ENCODE measurements at places on chromosomes 4 and X.

DNA sequence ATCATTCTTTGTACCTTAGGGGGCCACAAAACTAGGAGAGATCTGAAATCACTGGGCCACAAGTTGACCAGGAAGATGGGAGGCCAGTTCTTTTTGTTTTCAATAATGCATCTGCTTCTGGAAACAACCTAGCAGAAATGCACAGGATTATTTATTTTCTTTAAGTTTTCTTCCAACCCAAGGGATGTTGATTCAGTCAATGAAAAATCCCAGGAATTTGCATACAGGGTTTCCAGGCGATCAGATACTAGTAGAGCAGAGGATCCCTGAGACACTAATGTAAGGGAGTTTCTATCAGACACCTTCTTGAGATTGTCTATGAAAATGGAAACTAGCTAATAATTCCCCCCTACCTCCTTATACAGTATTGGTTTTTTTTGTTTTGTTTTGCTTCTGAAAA is 7.4 kb downstream of the ATOH1 start:
- no peak for DNase-seq

GRCh38 chr4:153652051-153652784 is 31.9 kb upstream of the TLR2 start:
- no peak for DNase-seq

GRCh38 chr4:7200801-7201200 is 8.5 kb downstream of the SORCS2 start:
- DNase-seq: no peak

DNA sequence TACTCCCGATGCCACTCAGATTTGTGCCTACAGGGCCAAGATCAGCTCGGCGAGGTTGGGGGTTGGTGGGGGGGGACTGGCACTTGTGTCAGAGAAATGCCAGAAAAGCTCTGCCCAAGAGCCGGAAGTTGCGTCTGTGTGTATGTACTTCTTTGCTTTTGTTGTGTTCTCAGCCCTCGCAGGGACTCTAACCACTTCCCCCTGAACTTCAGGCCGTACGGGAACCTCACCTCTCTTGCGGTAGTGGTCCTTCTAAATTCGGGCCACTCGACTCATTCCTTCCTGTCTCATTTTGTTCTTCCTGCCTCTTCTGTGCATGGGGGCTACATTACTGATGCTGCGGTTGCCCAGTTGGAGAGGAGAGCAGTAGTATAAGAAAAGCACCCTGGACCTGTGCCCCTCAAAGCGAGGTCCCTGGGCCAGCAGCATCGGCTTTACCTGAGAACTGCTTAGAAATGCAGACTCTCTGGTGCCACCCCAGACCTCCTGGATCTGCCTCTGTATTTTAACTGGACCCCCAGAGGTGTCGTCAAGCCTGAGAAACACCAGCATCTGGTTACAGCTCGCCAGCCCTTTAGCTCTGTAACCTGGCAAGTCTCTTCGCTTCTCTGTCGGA is 146.3 kb upstream of the RPS6KA3 start:
- peak; percentile 12 for DNase-seq

- no peak for DNase-seq
Observed at GRCh38 chrX:150313514-150313913, 49.6 kb upstream of the MAMLD1 start.

Measured in stimulated activated naive CD4-positive, alpha-beta T cell treated with Interleukin-2 at 50 U/mL for 16 hours (primary cell).